T-helper 1 cell (primary cell): ENCODE measurements at places on chromosomes 2 and 18.

- DNase-seq, result no peak
Observed at GRCh38 chr2:215405722-215406581, 29.9 kb downstream of the FN1 start.

DNA sequence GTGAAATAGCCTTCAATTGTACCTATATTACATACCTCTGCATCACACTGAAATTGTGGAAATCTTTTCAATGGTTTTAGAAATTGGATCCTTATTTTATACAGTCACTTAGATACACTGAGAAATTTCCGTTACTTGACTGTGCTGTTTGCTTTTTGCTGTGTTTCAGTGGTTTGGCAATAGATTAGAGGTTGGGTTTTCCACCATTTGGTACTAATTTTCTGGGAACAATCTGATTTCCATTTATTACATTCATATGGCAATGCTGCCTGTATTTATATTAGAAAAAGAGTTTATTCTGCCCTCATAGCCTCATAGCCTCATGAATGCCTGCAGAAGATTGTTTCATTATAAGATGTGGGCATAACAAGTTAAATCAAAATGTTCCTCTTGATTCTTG lies 285.0 kb downstream of the GULP1 start:
- no peak for DNase-seq

DNA sequence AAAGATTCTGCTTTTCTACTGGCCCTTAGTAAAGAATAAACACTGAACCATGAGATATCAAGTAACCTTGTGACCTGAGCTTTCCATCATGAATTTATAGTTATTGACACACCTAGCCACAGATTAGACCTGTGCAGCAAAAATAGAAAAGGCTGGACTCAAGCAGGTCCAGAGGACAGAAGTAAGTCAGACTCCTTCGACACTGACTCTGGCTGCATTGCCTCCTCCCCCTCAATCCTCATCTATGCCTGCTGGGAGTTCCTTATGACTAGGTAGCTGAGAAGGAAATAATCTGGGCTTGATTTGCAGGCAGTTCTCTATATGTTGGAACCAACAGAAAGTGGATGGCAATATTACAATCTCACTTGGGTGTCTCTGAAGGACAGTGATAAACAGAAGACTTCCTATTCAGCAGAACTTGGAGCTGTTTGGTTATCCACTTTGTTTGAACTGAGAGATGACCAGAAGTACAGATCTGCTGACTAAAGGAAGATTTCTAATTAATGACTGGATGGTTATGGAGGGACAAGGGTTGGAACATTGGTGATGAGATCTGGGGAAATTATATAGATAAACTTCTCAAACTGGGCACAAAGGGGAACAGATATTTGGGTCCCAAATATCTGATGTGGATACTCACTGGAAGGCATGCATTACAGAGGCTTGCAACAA lies 39.4 kb downstream of the ARID5A start:
- no peak for DNase-seq

DNA sequence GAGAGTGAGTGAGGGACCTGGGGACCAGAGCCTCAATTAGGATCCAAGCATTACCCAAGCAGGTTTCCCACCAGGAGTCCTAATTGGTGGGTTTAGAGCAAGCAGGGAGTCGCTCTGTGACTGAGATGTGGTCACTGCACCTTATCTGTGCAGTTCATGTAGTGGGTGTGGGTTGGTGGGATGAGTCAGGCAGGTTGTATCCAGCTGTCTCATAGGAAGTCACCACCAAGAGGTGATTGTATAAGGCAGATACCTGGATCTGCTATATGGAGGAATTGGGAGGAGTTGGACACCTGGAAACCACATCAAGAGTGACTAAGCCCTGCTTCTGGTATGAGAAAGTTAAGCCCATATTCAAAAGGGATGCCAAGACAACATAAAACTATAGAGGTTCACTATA lies 106.8 kb downstream of the ARHGAP28 start:
- no peak for DNase-seq

- no peak for DNase-seq
Observed at GRCh38 chr2:137262594-137262993, 497.2 kb downstream of the THSD7B start.

DNA sequence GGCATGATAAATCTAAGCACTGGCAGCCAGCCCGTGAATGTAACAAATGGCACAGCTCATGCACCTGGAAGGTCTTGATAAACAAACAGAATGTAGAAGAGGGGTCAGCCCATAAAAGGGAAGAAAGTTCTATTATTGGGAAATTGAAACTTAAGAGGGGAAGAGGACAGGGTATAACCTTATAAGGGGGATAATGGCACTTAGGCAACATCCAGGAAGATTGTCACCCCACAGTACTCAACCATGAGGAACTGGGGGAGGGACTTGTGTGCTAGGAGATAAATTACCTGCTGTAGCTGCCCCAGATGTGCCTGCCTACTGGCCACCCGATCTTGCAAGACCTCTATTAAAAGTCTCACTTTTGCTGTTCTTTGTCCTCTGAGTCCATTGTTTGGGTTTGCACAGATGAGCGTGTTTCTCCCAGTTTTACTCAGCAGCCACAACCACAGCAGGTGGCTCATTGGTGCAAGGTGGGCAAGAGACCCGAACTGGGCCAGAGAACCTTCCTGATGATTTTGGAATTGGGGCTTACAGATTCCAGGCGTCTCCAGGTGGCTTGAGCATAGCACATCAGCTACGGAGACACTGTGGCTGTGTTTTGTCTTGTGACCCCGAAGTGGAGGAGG lies 79.0 kb upstream of the TAF1B start:
- no peak for DNase-seq

- DNase-seq, result no peak
Observed at GRCh38 chr2:129229830-129230441, 749.5 kb upstream of the RAB6C start.

GRCh38 chr2:231348704-231349373 lies 46.7 kb upstream of the B3GNT7 start:
- no peak for DNase-seq

- no peak for DNase-seq
Observed at GRCh38 chr2:175005733-175006264, 618 bp upstream of the CHN1 start.

- DNase-seq, result no peak
Observed at GRCh38 chr18:22826726-22827125, 106.4 kb upstream of the RBBP8 start.

GRCh38 chr2:11368059-11368572 lies 23.7 kb upstream of the ROCK2 start:
- DNase-seq, result no peak

DNA sequence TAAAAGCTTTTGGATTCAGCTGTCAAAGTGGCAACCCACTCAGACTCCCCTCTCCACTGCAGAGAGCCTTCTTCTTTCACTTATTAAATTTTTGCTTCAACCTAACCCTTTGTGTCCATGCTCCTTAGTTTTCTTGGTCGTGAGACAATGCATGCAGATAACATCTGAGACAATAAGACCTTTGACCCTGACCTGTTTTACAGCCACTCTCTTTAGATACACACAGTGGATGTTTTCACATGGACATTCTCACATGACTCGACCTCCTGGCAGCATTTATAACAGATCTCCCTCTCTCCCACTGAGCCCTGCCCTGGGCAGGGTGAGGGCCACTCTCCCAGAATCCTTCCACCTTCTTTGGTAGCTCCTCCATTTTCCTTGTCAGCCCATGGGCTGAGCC lies 30.4 kb upstream of the IL36G start:
- no peak for DNase-seq

- DNase-seq, result no peak
Observed at GRCh38 chr2:1726558-1726957, 17.8 kb downstream of the PXDN start.
